ENCODE measurements at places on chromosomes 3 and 15.
A peak's percentile ranks its signal among the peaks of the same experiment; 100 is the strongest.

- DNase-seq = no peak
Measured at GRCh38 chr15:23403550-23403949, 43.5 kb downstream of the GOLGA6L2 start.

- DNase-seq = no peak
Measured at GRCh38 chr3:16330351-16330750, 65.3 kb downstream of the OXNAD1 start.

GRCh38 chr3:69866988-69867720, 127.9 kb downstream of the MITF start:
- peak; percentile 5 for DNase-seq

- no peak for DNase-seq
Measured at GRCh38 chr3:73148206-73148605, 86.7 kb downstream of the EBLN2 start.

GRCh38 chr3:196117809-196118208, 35.9 kb upstream of the TFRC start:
- DNase-seq = no peak
